Stimulated activated CD8-positive, alpha-beta memory T cell treated with anti-CD3 and anti-CD28 coated beads, Interleukin-4, amount 100 ng/mL, for 4 hours (primary cell): ENCODE measurements at places on chromosomes 13 and 19.

DNA sequence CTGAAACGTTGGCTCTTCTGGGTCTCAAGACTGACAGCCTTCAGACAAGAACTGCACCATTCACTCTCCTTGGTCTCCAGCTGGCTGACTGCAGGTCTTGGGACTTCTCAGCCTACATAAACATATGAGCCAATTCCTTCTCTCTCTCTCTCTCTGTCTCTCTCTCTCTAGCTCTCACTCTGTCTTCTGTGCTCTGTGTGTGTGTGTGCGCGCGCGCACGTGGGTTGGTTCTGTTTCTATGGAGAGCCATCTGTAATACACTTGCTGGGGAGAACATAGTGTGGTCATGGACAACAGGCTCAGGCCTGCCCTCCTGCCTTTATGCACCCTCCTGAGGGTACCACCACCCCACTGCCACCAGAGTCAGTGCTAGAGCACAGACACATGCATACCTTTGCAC lies 13.7 kb upstream of the SERPINE3 start:
- no peak for DNase-seq

GRCh38 chr19:37817180-37817981 lies 38.0 kb upstream of the ZNF573 start:
- DNase-seq, result no peak

- DNase-seq, result no peak
These were observed 72.1 kb downstream of the GPC6 start for GRCh38 chr13:93298713-93299112.

DNA sequence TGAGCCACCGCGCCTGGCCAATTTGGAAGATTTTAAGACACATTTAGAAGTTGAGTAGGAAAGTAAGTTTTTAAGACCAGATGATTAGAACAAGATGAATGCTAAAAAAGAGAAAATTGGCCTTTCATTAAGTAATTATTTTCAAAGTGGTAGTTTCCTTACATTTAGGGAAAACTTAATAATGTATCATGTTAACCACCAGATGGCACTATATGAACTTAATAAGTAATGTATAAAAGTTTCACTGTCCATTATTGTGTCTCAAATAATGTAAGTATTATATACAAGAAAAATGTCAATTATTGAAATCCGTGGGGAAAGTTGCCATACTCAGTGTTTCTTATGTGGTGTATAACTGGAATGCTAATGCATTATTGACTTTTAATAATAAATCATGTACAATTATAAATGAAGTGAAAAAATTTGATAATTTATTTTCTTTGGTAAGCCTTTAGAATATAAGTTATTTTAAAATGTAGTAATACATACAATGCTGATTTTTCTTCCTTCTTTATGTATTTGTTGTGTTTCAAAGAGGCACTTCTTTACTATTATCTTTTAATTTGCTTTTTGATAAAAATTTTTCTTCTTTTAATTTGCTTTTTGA lies 29.2 kb downstream of the COG6 start:
- DNase-seq, result no peak

- no peak for DNase-seq
These were observed 2.9 kb downstream of the CYSLTR2 start for GRCh38 chr13:48656608-48657007.

- no peak for DNase-seq
These were observed 276.4 kb downstream of the KCNRG start for GRCh38 chr13:50291611-50292010.

GRCh38 chr19:18418029-18418482 lies 1.1 kb upstream of the SSBP4 start:
- no peak for DNase-seq

GRCh38 chr19:57071444-57071843 lies 48.3 kb upstream of the USP29 start:
- no peak for DNase-seq

- no peak for DNase-seq
These were observed 1.0 kb upstream of the ICAM5 start for GRCh38 chr19:10288662-10289166.

DNA sequence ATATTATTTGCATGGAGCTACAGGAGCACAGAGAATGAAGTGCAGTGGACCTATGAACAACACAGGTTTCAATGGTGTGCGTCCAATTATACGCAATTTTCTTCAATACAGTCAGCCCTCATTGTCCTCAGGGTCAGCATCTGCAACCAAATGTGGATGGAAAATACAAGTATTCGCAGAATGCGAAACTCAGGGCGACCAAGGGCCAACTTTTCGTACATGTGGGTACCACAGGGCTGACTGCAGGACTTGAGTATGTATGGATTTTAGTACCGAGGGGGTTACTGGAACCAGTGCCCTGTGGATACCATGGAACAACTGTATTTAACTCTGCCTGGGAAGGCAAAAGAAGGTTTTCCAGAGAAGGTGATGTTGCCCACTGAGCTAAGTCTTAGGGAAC lies 10.2 kb downstream of the LCP1 start:
- DNase-seq, result no peak

DNA sequence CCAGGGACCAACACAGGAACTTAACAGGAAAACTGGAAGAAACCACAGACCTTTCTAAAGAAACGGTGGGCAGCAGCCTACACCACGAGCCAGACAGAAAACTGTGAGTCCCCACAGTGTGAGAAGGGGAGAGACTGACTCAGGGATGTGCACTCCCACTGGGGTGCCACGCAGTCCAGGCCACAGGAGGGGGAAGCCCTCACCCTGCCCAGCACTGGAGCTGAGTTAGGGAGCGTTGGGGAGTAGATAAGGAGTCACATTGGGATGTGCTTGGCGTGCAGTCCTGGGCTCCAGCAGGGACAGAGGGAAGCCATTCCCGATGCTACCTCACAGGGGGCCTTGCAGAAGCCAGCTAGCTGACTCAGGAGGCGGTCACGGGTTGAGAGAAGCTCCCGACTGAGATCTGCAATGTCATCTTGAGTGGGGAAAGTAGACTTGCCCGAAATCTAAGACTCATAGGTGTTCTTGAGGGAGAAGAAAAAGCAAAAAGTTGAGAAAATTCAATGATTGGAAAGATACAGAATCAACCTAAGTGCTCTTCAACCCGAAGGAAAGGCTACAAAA lies 17.3 kb downstream of the SIGLEC8 start:
- peak; percentile 67 for DNase-seq

GRCh38 chr13:112849500-112849899 lies 119.5 kb upstream of the MCF2L start:
- DNase-seq, result no peak

DNA sequence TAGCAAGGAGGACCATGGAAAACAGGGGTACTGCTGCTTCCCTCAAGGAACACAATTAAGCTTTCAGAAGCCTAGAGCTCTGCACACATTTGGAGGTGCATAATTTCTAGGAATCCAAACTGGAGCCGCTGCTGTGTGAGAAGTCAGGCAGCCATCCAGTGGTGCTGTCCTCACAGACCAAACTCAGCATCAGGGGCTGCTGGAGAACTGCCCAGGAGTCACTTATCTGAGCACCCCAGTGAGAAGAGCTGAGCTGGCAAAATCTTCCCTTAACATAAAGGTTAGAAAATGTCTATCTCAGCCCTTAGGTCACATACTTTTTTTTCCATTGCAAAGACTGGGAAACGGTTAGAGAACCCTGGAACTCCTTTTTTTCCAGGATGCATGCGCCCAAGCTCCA lies 72.8 kb downstream of the ATP7B start:
- no peak for DNase-seq

DNA sequence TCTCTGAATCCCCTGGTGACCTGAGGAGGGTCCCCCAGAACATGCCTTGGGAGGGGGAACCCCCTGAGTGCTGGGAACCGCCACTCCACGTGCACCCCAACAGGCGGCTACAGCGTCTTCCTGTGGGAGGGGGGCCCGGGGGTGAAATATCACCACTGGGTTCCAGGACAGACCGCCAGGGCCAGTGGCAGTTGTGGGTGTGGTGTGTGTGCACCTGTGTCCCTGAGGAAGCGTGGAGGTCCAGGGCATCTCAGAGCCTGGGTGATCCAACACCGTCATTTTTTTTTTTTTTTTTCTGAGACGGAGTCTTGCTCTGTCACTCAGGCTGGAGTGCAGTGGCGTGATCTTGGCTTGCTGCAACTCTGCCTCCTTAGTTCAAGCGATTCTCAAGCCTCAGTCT lies 4.2 kb downstream of the ADGRE5 start:
- DNase-seq, result no peak

DNA sequence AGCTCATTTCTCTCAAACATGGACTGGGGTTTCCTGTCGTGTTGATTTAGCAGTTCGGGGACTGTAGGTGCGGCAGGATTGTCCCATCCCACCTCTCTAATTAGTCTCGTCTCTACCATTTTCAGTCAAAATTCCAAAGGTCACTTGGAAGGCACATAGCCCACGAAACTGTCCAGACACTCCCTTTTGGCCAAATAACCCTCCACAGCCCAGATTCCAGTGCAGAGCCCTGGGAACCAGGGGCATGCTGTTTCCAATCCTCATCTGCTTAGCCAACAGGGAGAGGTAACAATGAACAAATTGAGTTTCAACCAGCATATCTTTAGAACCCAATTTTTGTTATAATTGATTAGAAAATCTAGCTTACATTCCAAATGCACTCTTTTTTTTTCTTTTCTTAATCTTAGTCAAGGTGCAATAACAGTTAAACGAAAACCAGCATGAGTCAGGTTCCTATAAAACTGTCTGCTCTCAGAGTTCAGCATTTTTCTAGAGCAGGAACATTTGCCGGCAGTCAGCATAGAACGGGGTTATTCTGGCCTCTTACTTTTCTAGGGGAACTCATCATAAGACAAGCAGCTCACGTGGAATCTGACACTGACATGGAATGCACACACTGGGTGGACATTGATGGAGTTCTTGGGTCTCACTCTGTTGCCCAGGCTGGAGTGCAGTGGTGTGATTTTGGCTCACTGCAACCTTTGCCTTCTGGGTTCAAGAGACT lies 14.4 kb upstream of the CEBPA start:
- DNase-seq, result no peak

- peak; percentile 20 for DNase-seq
These were observed at the start of gene TMEM221 for GRCh38 chr19:17448131-17448967. TMEM221 (minus strand) TSS chr19:17448668; CDS start chr19:17448462, 206 bp downstream.

GRCh38 chr13:111866731-111867245 lies 200.2 kb upstream of the SOX1 start:
- DNase-seq, result no peak

DNA sequence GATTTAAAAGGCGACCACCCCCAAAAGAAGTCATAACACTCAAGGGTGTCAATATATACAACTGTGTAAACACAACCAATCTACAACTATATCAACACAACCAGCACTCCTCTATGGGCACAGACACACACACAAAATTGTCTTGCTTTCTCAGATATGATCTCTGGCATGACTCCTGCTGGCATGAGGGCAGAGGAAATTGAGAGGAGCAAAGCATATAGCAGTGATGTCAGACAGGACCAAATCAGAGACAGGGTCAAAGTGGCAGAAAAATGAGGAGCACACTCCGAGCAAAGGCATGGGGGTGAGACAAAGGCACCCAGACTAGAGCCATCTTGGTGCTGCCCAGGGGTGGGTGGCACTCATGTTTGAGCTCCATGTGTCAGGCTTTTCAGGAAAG lies 9.6 kb downstream of the IRGQ start:
- no peak for DNase-seq

GRCh38 chr13:104900191-104900817 lies 1635.2 kb downstream of the EFNB2 start:
- no peak for DNase-seq

DNA sequence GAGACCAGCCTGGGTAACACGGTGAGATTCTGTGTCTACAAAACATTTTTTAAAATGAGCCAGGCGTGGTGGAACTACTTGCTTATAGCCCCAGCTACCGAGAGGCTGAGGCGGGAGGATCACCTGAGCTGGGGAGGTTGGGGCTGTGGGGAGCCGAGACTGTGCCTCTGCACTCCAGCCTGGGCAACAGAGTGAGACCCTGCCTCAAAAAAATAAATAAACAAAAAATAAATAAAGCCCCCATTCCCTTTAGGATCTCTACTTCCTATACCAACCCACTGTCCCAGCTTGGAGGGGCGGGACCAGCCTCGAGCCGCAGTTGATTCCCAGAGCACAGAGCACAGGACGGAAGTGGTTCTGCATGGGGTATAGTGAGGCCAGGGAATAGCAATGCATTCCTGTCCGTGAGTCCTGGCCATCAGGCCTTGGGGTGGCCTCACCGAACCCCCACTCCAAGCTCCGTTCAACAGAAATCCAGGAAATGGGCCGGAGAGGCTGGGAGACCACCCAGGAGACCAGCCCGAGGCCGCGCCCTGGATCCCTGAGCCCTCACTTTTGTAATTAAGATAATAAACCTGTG lies 4.9 kb upstream of the PTBP1 start:
- DNase-seq, result no peak

- no peak for DNase-seq
These were observed 154.0 kb upstream of the GPR12 start for GRCh38 chr13:26914624-26915023.

DNA sequence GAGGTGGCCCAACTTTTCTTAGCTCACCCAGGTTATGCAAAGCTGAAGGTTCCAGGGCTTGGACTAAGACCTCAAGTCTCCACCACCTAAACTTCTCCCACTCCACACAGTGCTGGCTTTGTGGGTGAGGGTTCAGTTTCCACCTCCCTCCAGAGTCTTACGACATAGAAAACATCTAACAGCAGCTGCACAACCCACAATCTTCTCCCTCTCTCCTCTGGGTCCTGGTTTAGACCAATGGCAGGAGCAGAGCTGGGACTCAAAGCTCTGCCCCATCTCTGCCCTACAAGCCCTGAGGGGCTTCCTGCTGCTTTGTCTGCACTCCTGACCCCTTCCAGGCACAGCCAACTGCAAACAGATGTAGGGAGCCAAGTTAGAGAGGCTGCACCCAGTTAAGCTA lies 16.0 kb downstream of the IRGC start:
- no peak for DNase-seq

GRCh38 chr19:42469311-42470235 lies 26.8 kb upstream of the CXCL17 start:
- no peak for DNase-seq

DNA sequence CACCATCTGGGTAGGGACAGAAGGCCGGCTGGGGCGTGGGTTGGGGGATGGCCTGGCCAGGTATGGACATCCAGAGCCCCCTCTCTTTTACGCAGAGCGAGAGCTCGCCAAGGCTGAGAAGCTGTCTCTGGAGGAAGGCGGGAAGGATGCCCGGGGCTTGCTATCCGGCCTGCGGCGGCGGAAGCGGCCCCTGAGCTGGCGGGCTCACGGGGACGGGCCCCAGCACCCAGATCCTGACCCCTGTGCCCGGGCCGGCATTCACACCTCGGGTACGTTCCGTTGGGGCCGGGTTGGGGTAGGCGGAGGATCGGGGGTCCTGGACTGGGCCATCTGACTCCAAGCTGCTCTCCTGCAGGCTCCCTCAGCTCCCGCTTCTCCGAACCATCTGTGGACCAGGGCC lies 8.7 kb upstream of the SCN1B start:
- no peak for DNase-seq
